ENCODE measurements at places on chromosomes 3 and 15. TPM values are rescaled to one million over a fixed set of nuclear protein-coding genes. Genes with fewer than 3 reads are reported as not detected.

DNA sequence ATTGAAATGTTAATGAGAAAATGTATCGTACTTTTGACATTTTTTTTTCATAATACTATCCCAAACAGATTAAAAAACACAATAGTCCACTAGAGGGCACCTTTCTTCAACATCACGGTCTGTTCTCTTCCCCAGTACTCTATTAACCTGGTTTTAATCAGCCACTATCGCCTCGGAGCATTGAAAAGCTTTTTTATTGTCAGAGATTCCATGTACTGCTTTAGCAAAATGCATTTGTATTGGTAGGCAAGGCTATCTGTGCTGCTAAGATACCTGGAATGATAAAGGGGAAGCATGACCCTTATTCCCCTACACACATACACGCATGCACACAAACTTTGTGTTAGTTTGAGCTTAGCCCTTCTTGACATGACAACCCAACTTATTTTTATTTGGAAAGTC, 160.1 kb upstream of the IL12A start:
- no peak for DNase-seq

DNA sequence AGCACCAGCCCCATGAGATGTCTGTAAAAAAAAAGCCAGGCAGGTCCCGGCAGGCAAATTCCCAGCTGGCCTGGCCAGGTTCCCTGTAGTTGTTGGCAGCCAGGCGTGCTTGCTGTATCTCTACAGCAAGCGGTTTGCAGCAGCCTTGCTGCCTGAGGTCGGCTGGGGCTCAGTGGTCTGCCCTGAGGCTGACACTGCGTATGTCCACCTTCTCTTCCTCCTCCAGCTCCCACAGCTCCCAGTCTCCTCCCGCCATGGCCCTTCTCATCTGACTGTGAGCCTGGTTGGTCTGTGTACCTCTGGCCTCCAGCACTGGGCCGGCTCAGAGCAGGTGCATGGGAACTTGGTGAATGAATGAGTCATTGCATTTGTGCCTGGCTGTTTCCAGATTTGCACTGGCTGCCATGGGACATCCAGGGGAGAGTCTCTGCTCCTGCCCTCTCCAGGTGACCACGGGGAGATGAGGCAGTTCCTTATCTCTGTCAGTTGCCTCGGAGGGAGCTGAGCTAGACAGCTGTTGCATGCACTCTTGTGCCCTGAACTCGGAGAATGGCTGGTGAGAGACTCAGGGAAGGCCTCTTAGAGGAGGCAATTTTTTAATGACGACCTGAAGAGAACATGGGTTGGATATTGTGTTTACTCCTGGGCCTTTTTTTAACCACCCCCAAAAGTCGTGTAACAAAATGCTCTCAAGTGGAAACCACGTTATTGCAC, 43.0 kb downstream of the SPSB4 start:
- DNase-seq = no peak

The KBTBD8 gene
- 5.2 TPM for total RNA-seq

The CPN2 gene
- not detected for total RNA-seq
